Stomach (tissue), 19 donors: ENCODE measurements at places on chromosomes 4 and X.

DNA sequence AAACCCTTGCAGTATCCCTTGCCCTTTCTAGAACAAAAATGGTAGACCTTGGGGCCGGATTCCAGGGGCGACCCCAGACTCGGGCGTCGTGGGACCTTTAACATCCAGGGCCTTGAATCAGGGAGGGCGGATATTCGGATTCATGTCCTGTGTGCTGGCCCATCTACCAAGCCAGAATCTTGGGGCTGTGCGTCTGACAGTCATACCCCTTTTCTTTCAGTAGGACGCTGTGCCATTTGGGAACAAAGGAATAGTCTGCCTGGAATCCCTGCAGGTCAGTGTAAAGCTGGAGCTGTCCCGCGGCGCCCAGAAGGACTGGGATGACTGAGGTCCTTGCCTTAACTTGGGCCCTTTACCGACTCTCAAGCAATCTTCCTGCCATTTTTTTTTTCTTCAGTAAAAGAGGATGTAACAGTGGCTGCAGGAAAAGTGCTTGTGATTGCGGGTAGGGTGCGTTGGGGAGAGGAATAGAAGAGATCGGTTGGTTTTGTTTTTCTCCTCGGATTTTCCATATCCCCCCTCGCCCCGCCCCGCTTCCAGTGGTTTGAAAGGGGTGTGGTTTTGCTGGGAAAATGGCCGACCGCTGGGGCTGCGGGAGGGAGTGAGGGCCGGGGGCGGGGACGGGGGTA is 518 bp downstream of the ARMCX1 start:
- peak; percentile 85 for DNase-seq

DNA sequence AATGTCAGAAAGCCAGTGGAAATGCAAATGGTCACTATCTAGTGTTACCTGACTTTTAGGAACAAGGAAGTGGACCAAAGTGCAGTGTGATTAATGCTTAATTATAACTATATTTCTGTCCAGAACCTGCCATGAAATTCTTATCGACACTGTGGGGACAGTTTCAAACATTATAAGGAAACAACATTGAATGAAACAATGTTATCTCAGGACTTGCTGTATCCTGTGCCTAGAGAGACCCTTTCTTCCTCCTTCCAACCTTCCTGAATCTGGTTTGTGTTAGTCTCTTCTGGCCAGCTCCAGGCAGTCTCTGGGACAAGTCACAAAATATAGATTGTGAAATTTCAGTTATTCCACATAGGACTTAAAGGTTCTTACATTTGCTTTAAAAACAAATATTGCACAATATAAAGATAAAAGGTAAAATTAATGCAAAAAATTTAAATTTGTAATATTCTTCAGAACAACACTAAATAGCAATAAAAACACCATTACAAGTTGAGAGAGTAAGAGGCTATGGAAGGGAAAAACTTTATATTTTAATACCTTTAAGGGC is 203.4 kb downstream of the ZNF674 start:
- DNase-seq = no peak

- peak; percentile 55 for DNase-seq
Observed at GRCh38 chr4:185534866-185535611, at the start of gene PDLIM3. Gene PDLIM3, minus strand, starts transcription at chr4:185535507. Its CDS starts 73 bp downstream, at chr4:185535434.

DNA sequence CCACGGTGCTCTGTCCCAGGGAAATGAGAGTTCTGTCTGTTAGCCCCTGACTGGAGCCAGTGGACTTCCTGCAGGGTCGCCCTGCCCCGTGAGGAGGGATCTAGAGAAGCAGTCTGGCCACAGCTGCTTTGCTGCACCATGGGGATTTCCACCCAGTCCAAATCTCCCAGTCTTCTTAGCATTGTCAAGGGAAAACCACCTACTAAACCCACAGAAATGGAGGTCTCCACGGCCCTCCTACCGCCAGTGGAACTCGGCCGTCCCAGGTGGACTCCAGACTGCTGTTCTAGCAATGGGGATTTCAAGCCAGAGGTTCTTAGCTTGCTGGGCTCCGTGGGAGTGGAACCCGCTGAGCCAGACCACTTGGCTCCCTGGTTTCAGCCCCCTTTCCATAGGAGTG is 133.3 kb upstream of the PCDH7 start:
- no peak for DNase-seq

DNA sequence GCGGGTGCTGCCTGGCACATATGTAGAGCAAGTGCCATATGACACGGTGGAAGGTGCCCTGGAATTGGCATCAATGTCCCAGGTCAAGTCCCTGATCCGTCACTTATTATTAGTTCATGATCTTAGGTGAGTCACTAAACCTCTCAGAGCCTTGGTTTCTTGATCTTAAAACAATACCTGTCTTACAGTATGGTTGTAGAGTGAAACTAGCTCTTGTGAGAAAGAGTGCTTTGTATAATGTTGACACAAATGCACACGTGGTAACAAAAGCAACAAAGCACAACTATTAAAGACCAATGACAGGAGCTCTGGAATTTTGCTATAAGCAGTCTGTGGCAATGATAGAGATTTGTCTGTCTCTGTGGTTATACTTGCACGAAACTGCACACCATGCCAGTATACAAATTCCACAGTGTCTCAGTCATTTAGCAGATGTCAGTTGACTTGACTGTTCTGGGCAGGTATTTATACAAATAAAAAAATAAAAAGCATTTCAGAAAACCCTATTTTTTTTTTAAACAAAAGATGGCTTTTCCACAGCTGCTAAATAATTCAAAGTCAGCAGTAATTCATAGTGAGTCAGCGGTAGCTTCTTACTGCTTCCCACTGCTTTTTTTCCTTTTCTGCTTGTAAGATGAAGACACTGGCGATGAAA is 19.7 kb upstream of the ACSL1 start:
- peak; percentile 42 for DNase-seq
